ENCODE measurements at places on chromosomes 11 and 22.

DNA sequence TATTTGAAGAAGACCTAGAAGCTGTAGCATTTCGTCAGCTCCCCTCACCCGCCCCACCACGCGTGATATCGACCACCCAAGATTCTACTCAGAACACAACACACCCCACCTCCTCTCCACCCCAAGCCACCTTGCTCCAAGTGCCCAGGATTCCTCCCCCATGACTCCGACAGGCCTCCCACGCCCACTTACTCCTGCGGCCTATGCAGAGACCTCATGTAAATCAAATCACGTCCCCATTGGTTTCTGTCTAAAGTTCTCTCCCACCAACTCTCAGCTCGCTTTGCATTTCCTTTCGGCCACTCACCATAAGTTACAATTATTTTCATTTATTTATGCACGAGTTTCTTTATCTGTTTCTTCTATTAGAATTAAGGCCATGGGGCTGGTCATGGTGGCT is 11.0 kb downstream of the TMEM151A start:
- no peak for DNase-seq

DNA sequence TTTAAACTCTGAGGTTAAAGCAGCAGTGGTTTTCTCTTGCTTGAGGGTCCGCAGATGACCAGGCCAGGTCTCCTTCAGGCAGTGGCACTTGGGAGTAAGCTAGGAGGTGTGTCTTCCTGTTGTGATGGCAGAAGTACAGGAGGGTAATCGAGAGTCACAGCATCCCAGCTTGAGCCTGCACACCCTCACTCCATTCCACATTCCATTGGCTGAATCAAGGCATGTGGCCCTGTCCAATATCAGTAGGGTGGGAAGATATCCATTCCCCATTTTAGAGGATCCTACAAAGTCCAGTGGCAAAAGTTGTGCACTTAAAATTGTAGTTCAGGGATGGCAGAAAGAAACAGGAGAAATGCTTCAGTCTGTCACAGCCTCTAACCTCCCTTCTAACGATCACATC is 23.3 kb downstream of the OSBP2 start:
- DNase-seq = no peak

- DNase-seq = no peak
These were observed 3.6 kb upstream of the ARRB1 start for GRCh38 chr11:75355051-75355450.

DNA sequence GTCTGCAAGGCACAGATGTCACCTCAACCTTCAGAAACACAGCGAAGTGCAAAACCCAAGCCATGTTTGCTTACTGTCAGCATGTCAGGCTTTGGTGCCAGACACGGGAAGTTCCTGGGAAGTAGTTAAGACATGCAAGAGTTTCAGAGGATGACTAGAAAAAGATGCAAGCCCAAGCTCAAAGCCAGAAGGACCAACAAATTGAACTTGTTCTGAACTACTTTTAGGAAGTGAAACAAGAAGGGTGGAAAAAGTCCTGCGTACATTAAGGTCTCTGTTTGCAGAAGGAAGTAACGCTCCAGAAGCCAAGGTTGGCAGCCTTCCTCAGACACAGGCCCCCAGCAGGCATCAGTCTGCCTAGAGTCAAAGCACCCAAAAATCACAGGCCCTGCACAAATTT is 2.6 kb downstream of the AP1B1 start:
- no peak for DNase-seq

DNA sequence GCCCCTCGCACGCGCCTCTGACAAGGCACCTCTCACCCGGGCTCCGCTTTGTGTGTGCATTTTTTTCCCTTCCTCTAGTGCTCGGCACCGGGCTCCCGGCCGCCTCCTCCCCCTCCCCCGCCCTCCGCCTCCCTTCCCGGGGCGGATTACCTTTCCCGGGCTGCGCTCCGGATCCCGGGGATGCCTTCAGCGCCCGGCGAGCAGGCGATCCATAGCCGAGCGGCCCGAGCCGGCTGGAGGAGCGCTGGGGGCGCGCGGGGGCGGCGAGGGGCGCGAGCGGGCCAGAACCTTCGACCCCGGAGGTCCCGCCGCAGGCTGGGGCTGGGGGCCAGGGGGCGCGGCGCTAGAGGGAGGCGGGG is 282 bp downstream of the MPPED2 start:
- DNase-seq = no peak

- DNase-seq = no peak
These were observed 647.2 kb downstream of the NELL1 start for GRCh38 chr11:21316591-21316990.

GRCh38 chr11:64437426-64437825 is 78.5 kb downstream of the RPS6KA4 start:
- no peak for DNase-seq

DNA sequence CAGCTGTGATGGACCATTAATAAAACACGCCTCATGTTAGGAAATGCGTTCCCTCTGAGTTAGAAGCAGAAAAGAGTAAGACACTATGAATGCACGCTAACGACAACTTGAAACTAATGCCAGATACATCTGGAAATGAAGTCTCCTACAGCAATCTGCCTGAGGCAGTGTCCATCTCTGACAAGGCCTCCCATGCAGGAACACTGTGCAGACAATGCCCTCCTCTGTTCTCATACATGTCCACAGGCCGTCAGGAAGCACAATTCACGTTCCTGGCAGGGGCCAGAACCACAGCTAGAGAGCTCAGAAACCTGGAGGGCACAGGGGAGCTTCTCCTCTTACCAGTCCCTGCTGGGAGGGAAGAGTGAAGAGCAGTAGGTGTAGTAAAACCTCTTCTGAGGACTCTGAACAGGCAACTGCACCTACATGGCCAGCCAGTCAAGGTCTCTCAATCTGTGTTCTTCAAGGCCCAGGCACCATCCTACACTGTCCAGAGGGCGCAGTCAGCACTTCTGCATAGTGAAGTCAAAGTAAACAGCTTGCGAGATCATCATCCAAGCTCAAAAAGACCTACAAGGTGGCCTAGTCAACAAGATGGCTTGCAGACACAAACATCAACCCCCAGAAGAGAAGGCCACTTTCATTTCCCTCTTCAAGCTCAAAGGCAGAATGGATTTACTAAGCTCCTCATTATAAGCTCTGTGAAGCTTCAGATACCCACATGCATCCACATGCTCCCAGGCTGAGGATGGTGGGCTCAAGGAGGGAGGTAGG is 41.5 kb upstream of the CYP2D6 start:
- DNase-seq = no peak

DNA sequence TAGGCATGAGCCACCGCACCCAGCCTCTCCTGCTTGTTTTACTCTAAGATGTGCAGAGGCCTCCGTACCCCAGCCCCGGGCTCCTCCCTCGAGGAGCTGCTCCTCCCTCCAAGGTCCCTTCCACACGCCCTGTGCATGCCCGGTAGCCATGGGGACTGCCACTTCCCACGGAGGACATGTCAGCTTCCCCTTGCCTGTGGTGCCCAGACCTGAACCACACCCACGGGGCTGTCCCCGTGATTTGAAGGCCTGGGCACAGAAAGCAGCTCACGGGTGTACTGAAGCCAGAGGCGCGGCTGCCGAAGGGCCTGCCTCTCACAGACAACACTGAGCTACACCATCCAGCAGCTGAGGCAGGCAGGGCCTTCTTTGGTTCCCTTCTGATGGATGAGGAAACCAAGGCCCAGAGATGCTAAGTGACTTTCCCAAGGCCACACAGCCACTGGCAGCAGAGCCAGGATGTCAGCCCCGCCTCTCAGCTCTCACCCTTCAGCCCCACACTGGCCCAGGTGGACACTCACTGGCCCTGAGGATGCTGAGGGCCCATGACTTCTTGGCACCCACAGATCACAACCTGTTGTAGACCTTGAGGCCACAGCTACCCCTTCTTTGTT is 7.3 kb downstream of the INS start:
- DNase-seq = no peak

GRCh38 chr11:27087432-27087831 is 46.8 kb downstream of the BBOX1 start:
- no peak for DNase-seq

- no peak for DNase-seq
These were observed 1.9 kb downstream of the DPAGT1 start for GRCh38 chr11:119099711-119100110.

DNA sequence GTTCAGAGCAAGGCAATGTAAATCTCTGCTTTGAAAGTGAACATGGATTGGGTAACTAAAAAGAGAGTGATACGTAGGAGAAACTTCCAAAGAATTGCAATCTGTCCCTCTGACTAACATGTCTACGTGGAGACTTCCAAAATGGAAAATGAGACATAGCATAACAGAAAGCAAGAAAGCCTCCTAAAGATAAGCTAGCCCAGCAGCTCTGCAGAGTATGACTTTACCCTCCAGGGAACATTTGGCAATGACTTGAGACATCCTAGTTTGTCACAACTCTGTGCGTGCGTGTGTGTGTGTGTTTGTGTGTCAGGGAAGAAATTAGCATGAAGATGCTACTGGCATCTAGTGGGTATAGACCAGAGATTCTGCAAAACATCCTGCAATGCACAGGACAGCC is 817.4 kb downstream of the NTM start:
- no peak for DNase-seq

- no peak for DNase-seq
These were observed 587 bp upstream of the ALDH3B1 start for GRCh38 chr11:68009391-68010089.

Measured in NT2/D1 (cell line).